Fibroblast of pulmonary artery (primary cell): ENCODE measurements at places on chromosomes 1 and 21.
A peak's percentile ranks its signal among the peaks of the same experiment; 100 is the strongest.

GRCh38 chr1:213989002-213989855 lies 1.5 kb downstream of the PROX1 start:
- DNase-seq, result no peak

GRCh38 chr1:41073971-41074370 lies 52.4 kb upstream of the SLFNL1 start:
- peak; percentile 63 for DNase-seq

DNA sequence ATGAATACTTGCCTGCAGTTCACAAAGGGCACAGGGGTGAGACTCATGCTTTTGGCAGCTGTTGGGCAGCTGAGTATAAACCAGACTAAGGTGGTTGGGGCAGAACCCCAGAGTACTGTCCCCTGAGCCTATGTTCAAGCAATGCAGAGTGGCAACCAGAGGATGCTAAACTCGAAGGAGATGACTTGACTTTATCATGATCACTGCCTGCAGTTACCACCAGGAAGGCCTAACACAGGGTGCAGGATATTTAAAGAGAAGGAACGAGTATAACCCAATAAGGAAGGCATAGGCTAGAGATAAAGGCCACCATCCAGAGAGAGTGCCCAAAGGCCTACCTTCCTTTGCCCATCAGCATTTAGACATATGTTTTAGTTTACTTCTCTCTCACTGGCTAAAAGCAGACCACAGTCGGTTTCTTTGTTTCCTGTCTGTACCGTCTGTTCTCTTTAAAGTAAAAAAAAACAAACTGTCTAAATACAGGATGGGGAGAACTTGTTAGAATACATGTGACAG lies 83.3 kb downstream of the MPZL1 start:
- DNase-seq, result no peak

DNA sequence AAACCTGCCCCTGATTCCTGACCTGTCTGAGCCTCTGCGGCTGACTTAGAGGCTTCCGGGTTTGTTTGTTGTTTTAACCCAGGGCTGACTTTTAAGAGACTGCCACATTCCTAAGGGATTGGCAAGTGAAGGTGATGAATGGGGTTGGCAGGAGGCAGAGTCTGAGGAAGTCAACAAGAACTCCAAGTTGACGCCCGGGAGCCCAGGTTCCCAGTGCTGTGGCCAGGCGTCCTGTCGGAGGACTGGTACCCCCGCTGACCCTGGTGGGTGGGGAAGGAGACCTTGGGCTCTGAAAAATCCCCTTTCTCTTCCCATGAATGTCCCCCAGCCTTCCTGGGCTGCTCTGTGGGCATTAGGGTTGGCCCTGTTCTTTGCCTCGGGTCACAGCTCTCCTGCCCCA lies 19.7 kb upstream of the EPS8L3 start:
- peak; percentile 78 for DNase-seq

DNA sequence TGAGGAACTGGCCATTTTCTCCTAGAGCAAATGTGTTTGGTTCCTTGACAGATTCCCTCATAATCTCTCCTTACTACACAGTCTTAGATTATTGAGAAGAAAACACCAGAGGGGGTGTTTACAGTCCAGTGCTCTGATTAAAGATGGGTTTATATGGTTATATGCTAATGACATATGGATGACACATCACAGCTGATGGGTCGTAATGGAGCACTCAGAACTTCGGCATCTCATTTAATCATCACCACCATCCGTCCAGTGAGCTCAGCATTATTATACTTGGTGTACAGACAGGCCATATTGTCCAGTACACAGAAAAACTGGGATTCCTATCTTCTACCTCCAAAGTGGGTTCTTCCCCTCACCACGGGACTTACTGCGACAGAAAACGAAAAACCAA lies 22.3 kb upstream of the NR5A2 start:
- DNase-seq, result no peak

DNA sequence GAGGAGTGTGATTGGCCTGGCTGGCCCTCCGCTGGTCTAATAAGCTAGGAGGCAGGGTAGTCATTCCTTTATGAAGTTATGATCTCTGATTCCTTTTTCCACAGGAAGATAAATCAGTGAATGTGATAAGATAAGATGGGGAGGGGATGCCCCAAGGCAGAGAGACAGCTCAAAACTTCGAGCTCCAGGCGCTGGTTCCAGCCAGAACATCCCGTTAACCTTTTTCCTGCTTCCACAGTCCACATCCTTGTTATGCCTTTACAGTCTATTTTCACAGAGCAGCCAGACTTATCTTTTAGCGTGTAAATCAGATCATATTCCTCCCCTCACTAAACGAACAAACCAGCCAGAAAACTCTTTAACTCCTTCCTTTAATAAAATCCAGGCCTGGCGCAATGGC lies 38.5 kb upstream of the BMP8B start:
- no peak for DNase-seq

GRCh38 chr1:110307239-110307974 lies 31.8 kb upstream of the RBM15 start:
- DNase-seq, result no peak

DNA sequence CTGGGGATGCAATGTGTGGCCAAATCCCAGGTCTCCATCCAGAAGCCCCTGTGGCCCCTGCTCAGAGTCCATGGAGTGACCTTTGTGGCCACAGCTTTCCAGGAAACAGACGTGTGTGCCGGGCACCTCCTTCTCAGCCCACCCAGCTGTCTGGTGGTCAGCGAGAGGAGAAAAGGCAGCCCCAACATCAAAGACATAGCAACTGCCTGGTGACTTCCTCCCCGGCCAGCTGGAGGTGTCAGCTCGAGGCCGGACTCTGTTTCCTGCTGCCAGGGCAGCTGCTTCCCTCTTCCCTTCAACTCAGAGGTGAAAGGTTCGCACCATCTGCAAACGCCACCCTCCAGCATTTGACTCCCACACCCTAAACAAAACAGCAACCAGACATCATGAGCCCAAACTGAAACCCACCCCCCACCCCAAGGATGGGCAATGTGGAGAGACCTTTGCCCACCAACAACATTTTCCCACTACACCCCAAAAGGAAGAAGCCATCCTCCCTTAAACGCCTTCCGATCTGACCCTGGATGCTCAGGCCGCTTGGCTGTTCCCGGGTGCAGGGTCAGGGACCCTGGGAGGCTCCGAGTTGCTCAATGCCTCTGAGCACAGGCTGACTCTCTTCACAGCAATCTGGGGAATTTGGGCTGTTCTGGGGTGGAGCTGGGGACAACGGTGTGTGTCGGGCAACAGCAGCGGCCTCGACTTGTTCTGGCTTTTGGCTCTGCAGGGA lies 162.3 kb downstream of the PSMG1 start:
- DNase-seq, result peak; percentile 85

- DNase-seq, result peak; percentile 92
These were observed 403.2 kb upstream of the B3GALT2 start for GRCh38 chr1:193589597-193590040.

GRCh38 chr1:86542631-86543030 lies 4.2 kb upstream of the CLCA4 start:
- DNase-seq, result peak; percentile 15

DNA sequence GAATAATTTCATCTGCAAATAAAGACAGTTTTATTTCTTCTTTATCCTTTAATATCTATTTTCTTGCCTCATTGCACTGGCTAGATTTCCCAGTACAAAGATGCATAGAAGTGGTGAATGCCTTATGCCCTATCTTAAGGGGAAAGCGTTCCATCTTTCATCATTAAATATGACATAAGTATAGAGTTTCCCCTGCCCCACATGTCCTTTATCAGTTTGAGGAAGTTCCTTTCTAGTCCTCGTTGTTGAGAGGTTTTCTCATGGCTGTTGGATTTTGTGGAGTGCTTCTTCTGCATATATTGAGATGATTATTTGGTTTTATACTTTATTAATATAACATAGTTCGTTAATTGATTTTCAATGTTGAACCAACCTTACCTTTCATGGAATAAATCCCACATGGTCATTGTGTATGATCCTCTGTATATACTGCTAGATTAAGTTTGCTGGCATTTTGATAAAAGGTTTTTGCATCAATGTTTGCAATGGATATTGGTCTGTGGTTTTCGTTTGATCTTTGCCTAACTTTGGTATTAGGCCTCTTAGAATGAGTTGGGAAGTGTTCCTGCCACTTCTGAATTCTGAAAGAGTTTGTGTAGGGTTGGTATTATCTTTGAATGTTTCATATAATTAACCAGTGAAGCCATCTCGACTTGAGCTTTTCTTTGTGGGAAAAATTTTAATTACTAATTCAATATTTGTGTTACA lies 15.6 kb downstream of the PRKACB start:
- no peak for DNase-seq

DNA sequence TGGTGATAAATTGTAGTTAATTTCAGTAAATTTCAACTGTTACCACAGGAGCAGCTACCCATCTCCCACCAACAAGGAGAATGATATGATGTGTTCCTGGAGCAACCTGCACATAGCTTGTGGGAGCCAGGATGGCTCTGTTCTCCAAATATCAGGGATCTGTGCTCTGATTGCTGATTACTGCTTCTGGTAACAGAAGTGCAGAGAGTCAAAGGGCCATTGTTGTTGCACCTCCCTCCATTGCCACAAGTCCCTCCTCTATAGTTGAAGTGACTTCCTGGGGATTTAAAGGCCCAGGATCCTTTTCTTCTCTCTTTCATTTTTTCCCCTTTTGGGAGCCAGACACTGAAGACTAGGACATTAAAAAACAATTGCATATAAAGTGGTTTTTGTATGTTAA lies 51.6 kb upstream of the HPDL start:
- DNase-seq, result peak; percentile 22

DNA sequence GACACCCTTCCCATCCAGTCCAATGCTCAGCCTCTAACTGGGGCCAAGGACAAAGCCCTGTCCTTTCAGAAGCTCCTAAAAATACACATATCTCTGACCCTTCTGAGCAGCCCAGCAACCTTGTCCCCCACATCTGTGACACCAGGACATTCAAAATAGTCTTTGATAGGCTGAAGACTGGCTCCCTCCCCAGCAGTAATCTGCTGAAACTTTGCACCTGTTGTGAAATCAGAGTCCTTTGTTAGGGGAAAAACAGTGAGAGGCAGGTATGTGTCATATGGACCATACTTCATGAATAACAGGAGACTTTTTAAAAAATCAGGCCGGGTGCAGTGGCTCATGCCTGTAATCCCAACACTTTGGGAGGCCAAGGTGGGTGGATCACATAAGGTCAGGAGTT lies 82.4 kb upstream of the VAMP3 start:
- no peak for DNase-seq

DNA sequence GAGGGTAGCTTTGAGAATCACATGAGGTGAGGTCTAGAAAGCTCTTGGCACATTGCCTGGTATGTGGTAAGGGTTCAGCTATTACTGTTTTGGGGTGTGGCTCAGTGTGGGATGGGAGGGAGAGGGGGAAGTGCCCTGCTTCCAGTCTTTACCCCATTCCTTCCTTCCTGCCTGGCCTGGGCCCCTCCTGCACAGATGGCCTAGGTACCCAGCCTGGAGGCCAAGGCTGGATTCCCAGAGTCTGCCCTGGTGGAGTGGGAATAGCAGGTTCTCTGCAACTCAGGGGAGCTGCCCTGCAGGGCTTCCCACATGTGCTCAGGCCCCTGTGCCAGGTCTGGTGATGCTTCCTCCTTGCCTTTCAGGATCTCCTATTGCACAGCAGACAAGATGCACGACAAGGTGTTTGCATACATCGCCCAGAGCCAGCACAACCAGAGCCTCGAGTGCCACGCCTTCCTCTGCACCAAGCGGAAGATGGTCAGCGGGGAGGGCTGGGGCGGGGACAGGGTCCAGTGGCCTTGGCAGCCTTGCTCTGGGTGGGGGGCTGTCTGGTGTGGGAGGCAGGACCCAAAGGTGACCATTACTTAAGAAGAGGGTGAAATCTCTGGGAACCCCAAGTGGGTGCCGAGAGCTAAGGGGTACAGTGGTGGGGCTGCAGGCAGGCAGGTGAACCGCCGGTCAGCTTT lies 13.5 kb downstream of the LDLRAP1 start:
- peak; percentile 55 for DNase-seq

DNA sequence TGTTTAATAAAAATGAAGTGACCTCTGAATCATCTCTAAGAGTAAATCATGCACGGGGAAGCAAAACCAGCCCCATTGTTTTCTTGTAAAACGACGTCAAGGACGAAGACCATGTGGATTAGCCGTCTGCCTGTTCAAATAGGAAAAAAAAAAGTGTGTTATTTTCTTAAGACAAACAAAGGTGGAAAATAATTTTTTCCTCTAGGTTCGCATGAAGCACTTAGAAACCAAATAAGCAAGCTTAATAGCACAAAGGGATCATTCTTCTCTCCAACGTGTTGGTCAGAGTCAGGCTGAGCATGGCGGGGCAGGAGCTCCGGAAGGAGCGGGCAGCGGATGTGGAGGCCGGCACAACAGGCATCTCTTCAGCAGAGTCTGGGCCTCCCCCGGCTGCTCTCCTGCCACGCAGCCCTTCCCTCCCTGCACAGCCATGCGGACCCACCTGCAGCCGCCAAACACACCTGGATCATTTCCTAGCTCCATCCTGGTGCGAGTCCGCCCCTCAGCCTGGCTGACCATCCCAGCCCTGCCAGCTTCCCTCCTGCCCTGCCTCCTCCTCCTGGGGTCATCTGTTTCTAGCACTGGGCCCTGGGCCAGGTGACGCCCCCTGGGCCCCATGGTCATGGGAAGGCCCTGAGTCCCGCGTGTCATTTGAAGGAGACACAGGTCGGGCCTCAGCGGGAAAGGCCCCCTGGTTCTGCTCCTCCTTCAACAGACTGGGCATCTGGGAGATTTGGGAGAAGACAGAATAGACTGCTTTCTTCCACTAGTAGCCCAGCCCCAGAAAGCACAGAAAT lies 40.2 kb downstream of the MX1 start:
- DNase-seq, result no peak

DNA sequence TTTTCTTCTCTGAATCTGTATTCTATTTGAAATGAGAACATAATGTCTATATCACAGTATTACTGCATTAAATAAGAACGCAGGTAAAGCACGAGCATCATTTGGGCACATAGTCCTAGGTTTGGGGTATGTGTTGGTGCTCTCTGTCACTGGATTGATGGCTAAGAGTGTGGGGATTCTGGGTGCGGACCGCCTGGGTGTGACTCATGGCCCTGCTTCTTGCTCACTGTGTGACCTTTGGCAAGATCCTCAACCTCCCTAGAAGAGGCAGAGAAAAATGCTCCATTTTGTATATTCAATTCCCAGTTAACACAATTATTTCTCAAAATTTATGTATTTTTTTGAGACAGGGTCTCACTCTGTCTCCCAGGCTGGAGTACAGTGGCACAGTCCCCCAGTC lies 99.7 kb downstream of the LAMC2 start:
- DNase-seq, result no peak

DNA sequence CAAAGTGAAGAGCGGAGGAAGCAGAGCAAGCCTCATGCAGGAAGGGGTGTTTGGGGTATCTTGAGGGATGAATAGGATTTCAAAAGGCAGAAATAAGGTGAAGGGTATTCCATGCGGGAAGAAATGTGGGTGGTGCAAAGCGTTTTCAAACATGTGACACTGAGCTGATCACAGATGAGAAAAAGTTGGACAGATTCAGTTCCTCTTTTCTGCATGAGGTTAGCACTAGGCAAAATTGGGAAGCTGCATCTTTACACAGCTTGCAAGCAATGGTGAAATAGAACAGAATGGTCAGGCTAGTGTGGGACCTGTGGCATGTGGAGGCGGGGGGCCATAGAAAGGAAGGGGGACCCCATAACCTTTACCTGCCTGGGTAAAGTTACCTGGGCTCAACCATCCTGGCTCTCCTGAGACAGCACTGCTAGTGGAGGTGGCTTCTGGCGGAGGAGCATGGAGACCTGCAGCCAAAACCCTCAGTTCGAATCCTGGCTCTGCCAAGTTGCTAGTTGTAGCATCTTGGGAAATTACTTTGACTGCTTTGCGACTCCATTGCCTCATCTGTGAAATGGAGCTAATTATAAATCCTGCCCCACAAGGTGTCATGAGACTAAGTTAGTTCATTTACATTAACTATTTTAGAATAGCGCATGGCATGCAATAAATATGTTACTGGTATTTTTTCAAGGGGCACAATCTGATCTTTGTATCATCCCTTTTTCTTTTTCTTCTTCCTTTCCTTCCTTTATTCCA lies 16.4 kb downstream of the KCNA10 start:
- DNase-seq, result no peak
